ENCODE measurements at places on chromosomes 12 and 14.

GRCh38 chr12:113781415-113782198, 184.5 kb downstream of the RBM19 start:
- no peak for DNase-seq

GRCh38 chr12:39605501-39605900, 14.1 kb downstream of the ABCD2 start:
- DNase-seq, result no peak

GRCh38 chr12:51437431-51437830, 12.8 kb downstream of the SLC4A8 start:
- DNase-seq, result no peak

- no peak for DNase-seq
Measured at GRCh38 chr12:106917503-106917902, 38.2 kb upstream of the TMEM263 start.

- no peak for DNase-seq
Measured at GRCh38 chr14:47447076-47447475, 228.3 kb downstream of the MDGA2 start.

DNA sequence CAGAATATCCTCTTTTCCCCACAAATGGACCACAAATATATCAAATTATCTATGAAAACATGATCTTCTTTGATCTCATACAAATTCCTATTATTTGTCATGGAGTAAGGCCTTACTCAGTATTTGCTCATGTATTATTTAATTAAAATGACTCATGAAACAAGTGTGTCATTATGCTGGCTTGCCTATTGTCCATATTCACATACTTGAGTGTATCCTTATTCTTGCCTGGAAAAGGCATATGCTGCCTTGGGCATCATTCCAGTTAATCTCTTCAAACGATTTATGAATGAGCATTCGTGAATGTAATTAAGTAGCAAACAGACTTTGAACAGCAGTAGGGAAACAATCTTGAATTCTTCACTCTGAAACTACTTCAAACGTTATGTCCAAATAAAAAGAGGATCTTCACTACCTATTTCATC, 22.6 kb upstream of the SNRPF start:
- no peak for DNase-seq

DNA sequence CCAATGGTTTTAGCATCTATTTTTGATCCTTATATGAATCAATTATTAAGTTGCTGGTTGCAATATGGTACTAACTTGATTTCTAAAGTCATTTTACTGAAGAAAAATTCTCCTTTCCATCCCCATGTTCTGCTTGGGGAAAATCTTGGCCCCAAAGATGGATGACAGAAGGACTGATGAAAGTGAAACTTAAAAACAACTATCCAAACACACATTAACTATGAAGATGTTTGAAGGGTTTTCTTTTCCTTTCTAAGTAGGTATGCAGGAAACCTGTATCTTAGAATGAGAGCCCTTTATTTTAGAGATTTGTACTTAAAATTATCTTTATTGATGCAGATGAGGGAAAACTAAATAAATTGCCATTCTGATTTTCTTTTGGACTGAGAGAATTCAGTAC, 5.9 kb downstream of the C12orf71 start:
- DNase-seq, result no peak

DNA sequence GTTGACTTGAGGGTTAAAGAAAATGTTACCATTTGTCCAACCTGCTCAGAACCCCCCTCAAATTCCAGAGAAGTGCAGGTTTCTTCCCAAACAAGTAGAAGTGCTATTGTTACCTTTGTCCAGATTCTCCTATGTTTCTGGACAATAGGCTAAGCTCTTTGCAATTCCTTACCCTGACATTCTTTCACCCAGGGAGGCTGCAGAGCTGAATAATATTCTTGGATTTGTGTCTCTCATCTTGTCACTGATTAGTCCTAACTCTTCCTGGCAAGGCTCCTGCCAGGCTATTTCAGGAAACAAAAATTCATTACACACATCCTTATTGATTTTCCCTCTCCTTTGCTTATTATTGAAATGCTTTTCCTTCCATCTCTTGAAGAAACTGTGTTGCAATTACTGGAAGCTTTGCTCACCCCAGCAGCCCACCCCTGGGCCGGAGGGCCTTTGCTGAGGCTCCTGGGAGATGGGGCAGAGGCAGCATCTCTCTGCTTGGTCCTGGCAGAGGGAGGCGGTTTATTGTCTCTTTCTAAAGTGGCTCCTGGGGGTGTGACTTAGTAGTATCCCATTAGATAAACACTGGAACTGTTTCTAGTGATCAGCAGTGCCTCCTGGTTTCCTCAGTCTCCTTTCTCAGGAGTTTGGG, 207.5 kb upstream of the PELI2 start:
- DNase-seq, result no peak

GRCh38 chr14:68779761-68780323, 13.0 kb downstream of the ZFP36L1 start:
- no peak for DNase-seq

GRCh38 chr14:99267381-99267780, 4.6 kb downstream of the BCL11B start:
- no peak for DNase-seq

GRCh38 chr12:94469522-94469921, 9.9 kb upstream of the CEP83 start:
- DNase-seq, result no peak

DNA sequence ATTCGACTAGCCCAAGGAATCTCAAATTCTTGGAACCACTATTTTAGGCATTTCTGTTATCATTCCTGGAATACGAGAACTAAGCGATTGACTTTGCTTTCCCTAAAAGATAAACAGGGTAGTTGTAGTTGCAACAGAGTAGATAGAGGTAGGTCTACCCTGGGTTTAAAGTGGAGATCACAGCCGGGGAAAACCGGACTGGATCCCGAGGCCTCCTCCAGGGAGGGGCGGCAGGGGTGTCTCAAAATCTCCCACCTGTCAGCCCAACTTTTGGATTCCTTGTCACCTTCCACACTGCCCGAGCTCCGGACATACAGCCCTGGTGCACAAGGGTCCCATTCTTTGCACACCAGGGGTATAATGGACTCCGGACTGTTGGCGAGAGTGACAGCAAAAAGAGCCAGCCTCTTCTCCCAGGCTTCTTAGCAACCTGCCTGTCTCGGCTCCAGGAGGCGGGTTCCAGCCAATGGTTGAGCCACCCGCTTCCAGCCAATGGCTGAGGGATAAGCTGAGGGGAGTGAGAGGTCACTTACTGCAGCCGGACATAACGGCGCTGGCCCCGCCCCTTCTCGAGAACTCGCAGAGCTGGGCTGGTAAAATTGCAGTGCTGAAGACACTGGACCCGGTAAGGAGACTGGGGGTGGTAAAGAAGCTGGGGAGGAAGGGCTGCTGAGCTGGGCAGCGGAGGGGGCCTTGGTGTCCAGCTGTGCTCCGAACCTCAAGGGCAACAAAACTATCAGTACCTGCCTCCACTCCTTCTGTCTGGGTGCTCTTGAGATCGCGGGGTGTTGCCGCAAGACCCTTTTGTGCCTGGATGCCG, at the start of gene SUOX:
SUOX (plus strand) TSS at position 562 of the 820 bp plus-strand sequence. CDS start 4,946 bp downstream, outside the sequence.
- DNase-seq, result peak; percentile 94

DNA sequence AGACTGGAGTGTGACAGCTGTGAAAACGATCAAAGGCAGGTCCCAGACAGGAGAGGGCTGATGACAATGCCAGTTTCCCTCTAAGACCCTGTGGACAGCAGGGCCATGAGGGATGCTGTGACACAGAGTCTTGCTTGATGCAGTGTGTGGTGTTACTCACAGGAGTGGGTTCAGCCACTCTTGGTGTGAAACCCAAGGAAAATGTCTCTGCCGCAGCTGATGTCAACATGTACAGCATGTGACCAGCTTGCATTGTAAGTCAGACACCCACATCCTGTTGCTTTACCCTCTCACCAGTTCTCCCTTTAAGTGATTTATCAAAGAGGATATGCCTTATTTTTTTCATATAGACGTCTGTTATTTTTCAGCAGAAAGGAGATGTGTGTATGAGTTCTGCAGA, 268.6 kb downstream of the BTG1 start:
- no peak for DNase-seq

- DNase-seq, result no peak
Measured at GRCh38 chr12:78928200-78929074, 63.9 kb downstream of the SYT1 start.

DNA sequence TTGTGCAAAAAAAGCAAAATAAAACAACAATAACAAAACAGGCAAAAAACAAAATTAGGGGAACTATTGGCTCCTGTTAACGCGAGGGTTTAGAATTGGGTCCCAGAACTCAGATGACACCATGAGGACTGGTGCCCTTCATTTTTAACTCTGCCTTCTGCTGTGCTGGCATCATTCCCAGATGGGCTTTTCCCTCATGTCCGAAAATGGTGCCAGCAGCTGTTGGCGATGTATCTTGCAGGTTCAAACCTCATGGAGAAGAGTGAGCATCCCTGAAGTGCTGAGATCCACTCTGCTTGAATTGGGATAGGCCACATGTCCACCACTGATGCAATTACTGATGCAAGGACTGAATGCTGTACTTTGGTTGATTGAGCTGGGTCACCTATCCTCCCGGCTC, 61.1 kb downstream of the MYRFL start:
- no peak for DNase-seq

DNA sequence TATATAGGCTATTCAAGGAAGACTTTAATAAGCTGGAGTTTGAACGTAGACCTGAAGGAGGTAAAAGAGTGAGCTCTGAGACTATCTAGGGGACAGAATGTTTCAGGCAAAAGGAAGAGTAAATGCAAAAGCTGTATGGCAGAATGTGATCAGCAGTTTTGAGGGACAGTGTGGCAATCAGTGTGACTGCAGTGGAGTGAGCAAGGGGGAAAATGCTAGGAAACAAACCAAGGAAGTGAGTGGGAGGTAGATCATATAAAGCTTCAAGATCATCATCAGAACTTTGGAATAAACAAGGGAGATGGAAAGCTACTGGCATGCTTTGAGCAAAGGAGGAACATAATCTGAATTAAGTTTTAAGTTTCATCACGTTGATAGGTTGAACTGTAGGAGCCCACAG, 67.5 kb upstream of the BTG1 start:
- DNase-seq, result no peak

- no peak for DNase-seq
Measured at GRCh38 chr14:54329082-54329695, 67.6 kb upstream of the CDKN3 start.

DNA sequence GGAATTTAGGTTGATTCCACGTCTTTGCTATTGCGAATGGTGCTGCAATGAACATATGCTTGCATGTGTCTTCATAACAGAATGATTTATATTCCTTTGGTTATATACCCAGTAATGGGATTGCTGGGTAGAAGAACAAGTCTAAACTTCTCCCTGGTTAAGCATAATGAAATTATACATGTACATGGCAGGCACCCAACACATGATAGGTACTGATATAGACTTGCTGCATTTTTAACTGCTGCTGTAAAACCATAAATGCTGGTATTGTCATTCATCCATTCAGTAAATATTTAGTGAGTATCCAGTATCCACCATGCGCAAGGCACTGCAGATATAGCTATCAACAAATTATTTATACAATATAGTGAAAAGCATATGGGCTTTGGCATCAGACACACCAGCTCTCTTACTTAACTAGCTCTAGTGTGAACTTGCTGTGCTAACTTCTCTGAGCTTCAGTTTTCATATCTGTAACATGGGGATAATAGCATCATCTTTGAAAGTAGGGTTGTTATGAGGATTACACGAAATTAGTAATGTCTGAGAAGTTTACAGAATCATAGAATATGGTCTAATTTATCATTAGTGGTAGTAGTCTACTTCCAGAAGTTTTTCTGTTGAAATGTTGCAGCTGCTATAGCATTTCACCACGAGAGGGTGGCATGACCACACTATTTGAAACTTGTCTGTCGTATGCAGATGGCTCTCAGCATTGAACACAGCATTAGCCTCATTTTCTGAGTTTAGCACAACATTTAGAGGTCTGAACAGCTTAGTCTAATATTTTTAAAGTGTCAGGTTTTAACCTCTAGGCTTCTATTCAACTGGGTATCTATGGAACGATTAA, 32.0 kb upstream of the SEL1L start:
- DNase-seq, result no peak

- no peak for DNase-seq
Measured at GRCh38 chr12:51953864-51954263, 2.4 kb downstream of the ACVR1B start.

DNA sequence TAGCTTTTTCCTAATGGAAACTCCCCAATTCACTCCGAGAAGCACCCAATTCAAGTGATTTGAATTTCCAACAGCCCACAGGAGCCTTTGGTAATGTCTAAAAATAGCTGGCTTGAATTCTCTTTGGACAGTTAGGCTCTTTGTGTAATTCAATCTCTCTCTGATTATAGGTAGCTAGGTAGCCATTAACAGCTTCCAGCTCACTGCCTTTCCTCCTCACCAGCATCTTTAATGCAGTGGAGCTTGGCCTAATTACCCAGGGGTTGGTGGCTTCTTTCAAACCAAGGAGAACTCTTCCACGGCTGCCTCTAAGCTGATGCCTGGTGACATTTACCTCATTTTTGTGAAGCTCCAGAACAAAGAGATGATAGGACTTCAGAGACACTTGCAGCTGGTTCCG, 86.4 kb downstream of the WSCD2 start:
- no peak for DNase-seq

DNA sequence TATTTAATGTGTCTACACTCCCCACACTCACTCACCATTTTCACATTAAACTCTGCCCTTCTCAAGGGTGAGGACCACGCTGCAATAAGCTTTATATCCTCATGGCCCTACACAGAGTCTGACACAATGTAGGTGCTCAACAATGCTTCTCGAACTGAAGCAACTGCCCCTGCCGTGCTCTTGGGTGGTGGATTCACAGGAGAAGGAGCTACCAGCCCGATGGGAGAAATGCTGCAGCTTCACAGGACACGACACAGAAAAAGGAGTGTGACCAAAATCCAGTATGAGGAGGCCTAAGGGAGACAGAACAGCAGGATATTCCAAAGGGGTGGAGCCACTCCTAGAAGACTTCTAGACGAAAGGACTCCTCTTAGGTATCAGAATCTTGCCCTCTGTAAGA, 6.5 kb upstream of the KRT3 start:
- no peak for DNase-seq

- no peak for DNase-seq
Measured at GRCh38 chr12:44247588-44247987, 411.7 kb downstream of the TMEM117 start.

- DNase-seq, result no peak
Measured at GRCh38 chr12:85057370-85057963, 21.3 kb downstream of the LRRIQ1 start.

DNA sequence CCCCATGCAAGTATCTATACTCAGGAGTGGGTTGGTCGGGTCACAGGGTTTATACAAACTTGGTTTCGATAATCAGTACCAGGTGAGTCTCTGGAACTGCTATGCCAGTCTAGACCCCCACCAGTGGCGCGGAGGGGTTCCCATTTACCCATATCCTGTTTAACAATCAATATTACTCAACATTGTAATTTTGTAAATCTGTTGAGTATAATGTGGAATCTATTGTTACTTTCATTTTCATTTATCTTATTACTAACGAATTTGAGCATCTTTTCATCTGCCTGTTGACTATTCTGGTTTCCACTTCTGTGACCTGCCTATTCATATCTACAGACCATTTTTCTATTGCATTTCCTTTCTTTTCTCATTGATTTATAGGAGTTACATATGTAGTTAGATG, 275.2 kb upstream of the CRY1 start:
- DNase-seq, result no peak

- DNase-seq, result no peak
Measured at GRCh38 chr14:21105095-21105494, 4.2 kb downstream of the TMEM253 start.

- DNase-seq, result no peak
Measured at GRCh38 chr12:122474324-122474716, 26.4 kb downstream of the ZCCHC8 start.

All from GM12892 (cell line).